Smooth muscle cell of the pulmonary artery (primary cell): ENCODE measurements at places on chromosomes 7 and 10. TPM values are rescaled to one million over a fixed set of nuclear protein-coding genes. Genes with fewer than 3 reads are reported as not detected.

The MYL7 gene
- not detected in 2 replicates for total RNA-seq

The FAM25C gene
- total RNA-seq = not detected in 2 replicates

The MYL10 gene
- not detected in 2 replicates for total RNA-seq

The GNG11 gene
- 8.5 and 28.0 TPM in 2 replicates for total RNA-seq

The CDNF gene
- total RNA-seq = 0.59 and 2.6 TPM in 2 replicates

The CALML5 gene
- not detected in 2 replicates for total RNA-seq

The SH3PXD2A gene
- 44.1 and 45.5 TPM in 2 replicates for total RNA-seq

The FAM171A1 gene
- 19.7 and 22.8 TPM in 2 replicates for total RNA-seq

The MLXIPL gene
- 0.03 and 0.39 TPM in 2 replicates for total RNA-seq

The GBX1 gene
- total RNA-seq = not detected in 2 replicates

The DENND2A gene
- 4.8 and 7.9 TPM in 2 replicates for total RNA-seq

The ADCYAP1R1 gene
- not detected in 2 replicates for total RNA-seq

The SPAM1 gene
- not detected in 2 replicates for total RNA-seq

The GHRHR gene
- not detected in 2 replicates for total RNA-seq

The C10orf90 gene
- total RNA-seq = 0.13 and 0.26 TPM in 2 replicates

The AGBL3 gene
- total RNA-seq = 0.66 and 0.91 TPM in 2 replicates
